ENCODE measurements at places on chromosomes 11 and 22. TPM values are rescaled to one million over a fixed set of nuclear protein-coding genes. Genes with fewer than 3 reads are reported as not detected.

Gene TMEM191C
- total RNA-seq, result 3.0 TPM

Gene C11orf21
- 13.6 TPM for total RNA-seq

Gene PRDM10
- total RNA-seq, result 5.4 TPM

Gene HTR3A
- not detected for total RNA-seq

Gene SLC5A1
- not detected for total RNA-seq

Gene GALNT18
- 2.5 TPM for total RNA-seq

Gene FXYD2
- total RNA-seq, result 3.7 TPM

Gene NAT10
- 64.4 TPM for total RNA-seq

Gene DDI1
- not detected for total RNA-seq

Gene RAB39A
- total RNA-seq, result not detected
